ENCODE measurements at places on chromosomes 7 and 10.
A peak's percentile ranks its signal among the peaks of the same experiment; 100 is the strongest.

- no peak for DNase-seq
Measured at GRCh38 chr7:117445206-117445605, 17.9 kb upstream of the ASZ1 start.

GRCh38 chr10:61215246-61215645 is 237.9 kb downstream of the TMEM26 start:
- no peak for DNase-seq

GRCh38 chr10:7245505-7245904 is 165.3 kb downstream of the SFMBT2 start:
- DNase-seq: no peak

- no peak for DNase-seq
Measured at GRCh38 chr7:17229228-17229627, 69.2 kb upstream of the AHR start.

DNA sequence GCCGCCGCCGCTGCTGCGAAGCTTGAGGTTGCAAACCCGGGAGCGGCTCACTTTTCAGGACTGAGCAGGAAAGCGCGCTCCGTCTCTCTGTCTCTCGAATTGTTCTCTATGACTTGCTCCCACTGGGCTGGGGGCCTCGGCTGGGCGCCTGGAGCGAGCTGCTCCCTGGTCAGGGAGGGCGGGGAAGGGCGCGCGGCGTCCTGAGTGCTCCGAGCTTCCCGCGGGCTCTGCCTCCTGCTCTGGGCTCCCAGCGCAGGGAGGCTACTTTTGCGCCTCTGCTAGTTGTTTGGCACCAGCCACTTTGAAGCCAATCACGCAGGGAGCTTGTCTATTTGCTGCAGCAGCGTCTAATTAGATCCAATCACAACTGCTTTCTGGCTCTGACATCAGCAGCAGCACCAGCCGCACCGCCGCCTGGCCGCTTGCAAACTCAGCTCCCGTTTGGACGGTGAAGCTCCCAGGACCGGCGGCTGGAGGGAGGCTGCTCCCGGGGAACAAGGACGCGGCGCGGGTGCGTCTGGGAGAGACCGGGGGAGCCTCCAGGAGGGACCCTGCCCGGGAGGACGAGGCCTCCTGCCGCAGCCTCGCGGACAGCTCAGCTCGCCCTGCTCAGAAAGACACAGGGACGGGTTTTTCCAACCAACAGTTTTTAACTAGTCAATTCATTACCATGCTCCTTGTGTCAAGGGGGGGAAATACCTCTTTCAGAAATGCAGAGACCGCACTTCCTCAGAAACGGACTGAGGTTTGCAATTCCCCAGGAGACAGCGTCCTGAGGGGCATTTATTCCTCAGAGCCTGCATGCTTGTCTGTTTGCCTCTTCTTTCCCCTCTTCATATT is at the start of gene ADARB2:
Gene ADARB2, minus strand, starts transcription at position 304 of the 840 bp plus-strand sequence.
- peak; percentile 21 for DNase-seq

DNA sequence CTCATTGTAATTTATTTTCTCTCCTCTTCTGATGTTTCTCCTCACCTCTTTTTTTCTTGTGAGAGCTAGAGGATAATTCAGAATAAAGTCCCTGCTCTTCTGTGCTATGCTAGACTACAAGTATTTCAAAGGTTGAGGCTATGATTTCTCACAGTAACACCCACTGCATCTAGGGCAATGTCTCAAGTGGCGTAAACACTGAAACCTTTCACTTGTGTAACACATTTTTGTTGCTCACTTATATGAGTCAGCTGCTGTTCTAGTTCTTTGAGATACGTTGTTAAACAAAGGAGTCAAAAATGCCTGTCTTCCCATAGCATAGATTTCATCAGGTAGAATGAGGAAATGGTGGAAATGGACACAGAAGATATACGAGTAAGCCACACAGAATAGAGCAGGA is 305.1 kb upstream of the PITRM1 start:
- DNase-seq: no peak

- no peak for DNase-seq
Measured at GRCh38 chr7:129615018-129615417, 3.5 kb downstream of the NRF1 start.

- DNase-seq: no peak
Measured at GRCh38 chr7:34902182-34902581, 135.1 kb downstream of the DPY19L1 start.

- no peak for DNase-seq
Measured at GRCh38 chr7:37119296-37119860, 329.3 kb downstream of the ELMO1 start.

- DNase-seq: no peak
Measured at GRCh38 chr10:13351340-13351915, 3.3 kb upstream of the SEPHS1 start.

DNA sequence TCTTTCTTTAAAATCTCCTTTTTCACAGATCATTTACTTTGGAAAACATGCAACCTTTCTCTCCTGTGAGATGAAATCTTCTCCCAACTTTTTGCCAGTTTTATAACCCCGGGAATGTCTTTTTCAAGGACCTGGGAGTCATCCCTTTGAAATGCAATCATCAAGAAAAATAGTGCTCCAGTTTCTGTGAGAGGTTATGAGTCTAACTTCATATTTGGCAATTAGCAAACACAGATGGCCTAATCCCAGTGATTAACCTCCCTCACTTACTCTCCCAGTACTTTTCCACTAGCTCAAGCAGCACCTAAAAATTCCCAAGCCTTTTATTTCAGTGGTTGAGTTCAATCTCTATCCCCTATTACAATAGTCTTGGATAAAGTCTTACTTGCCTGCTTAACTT is 185.8 kb upstream of the TMEM106B start:
- DNase-seq: no peak

DNA sequence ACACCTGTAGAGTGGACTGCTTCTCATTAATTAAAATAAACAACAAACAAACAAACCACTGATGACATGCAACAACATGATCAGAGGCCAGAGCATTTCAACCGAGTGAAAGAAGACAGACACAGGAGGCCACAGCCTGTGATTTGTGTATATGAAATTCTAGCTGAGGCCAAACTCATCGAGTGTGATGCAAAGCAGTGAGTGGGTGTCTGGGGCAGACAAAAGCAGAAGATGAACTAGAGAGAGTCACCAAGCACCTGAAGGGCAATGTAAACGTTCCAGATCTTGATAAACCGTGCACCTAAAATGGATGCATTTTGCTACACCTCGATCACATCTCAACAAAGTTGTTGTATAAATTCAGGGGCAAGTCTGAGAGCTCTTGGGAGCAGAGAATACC is 108.4 kb downstream of the KLF6 start:
- no peak for DNase-seq

- DNase-seq: peak; percentile 74
Measured at GRCh38 chr7:29297194-29297890, 102.8 kb downstream of the CHN2 start.

DNA sequence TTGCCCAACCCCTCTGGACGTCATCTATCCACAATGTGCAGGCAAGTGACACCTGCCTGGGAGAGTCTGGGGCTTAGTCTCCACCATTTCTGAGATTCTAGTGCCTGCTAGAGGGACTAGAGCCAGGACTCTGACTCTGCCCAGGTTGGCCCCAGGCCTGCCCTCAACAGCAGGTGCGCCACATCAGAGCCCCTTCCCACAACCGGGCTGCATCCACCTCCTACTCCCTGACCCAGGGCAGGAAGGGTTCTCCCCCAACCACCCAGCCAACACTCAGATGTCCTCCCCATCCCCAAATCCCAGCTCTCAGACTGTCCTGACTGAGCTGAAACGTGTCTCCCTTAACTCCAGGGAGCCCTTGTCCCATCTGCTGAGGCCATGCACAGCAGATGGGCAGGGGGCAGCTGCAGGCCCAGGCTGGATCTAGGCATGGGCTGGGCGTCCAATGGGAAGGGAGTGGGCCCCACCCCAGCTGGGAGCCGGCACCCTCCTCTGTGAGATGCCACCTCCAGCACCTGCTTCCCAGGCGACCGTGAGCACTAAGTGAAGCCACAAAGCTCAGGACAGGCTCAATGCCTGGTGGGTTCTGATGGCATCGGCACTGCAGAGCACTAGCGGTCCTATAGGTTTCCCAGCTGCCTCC is 49.2 kb downstream of the RASGEF1A start:
- DNase-seq: no peak

- DNase-seq: no peak
Measured at GRCh38 chr7:114102131-114102530, 183.3 kb upstream of the PPP1R3A start.

DNA sequence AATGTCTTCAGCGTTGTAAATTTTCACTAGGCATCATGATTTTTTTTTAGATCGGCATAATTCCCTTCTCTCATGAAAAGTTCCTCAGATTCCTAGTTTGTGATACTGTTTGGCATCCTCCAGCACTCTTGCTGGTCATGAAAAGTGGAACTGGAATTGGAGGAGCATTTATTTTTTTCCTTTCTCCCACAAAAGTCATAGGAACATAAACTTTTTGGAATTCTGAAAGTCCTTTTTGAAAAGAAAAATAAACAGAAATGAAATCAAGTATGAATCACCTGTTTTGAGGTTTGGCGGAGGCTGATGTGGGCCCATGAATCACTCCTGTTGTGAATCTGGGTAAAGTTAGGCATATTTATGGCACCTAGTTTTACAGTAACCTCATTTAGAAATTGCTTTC is 17.7 kb downstream of the CACNB2 start:
- DNase-seq: no peak

DNA sequence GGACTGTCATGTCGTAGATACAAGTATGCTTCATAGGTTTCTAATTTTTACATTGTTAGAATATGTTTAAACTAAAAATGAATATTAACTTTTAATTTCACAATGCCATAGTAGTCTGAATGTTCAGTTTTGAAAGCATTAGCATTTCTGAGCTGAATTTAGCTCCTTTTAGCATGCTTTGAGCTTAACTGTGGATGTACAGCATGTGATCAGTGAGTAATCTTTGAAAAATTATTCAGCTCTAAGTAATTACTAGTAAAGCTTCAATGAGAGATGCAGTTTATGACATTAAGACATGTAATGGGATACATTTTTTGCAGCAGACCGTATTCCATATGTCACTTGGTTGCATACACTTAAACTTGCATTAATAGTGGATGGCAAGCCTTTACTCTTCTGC is 114.1 kb upstream of the WNT16 start:
- DNase-seq: no peak

- DNase-seq: no peak
Measured at GRCh38 chr10:44198096-44198779, 186.7 kb downstream of the CXCL12 start.

DNA sequence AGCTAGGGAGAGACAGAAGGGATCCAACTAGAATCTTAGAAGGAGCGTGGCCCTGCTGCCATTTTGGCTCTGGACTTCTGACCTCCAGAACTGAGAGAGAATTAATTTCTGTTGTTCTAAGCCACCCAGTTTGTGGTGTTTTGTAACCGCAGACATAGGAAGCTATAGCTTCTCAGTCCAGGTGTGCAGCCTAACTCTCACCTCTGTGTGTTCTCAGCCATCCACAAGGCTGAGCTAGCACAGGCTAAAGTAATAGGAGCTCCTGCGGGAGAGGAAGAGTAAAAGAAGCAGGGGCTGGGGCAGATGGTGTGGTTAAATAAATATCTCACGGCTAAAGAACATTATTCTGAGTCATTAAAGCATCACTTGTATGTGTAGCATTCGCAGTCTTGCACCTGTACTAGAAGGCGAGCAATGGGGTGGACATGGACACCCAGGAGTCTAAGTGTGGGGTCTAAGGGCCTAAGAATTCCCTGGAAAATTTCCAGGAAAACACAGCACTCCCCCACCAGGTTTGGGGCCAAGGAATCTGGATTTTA is 94.1 kb downstream of the AOAH start:
- no peak for DNase-seq

DNA sequence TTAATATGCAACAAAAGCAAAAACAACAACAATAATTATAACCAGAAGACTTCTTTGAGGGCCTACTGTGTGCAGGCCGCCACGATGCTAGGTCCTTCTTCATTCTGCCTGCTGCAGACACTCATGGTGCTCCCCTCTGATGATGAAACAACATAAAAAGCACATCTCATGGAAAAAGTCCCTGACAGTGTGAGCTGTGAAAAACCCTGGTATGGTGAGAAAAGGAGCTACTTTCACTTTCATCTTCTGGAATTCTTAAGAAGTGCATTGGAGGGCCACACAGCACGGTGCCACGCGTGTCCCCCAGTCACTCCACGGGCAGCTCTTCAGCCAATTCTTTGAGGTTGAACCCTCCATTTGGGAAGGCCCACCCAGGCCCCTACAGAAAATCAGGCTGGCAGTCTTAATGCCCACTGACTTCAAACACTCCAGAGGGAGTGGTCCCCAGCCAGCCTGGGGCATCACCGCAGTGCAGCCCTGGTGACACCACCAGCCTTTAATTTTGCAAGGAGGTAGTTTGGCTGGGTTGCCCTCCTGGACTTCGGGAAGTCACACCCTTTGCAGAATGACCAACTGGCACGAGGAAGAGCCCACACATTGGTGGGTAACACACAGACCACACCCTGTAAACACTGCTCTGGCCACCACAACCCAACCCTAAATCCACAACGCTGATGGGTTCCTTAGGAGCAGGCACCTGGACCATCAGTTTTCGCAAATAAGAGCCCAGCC is 7.7 kb downstream of the KCNMA1 start:
- DNase-seq: no peak

- DNase-seq: no peak
Measured at GRCh38 chr7:123789206-123789784, 40.5 kb upstream of the WASL start.

- DNase-seq: no peak
Measured at GRCh38 chr10:70828923-70829322, 13.2 kb downstream of the SGPL1 start.

GRCh38 chr7:129780257-129780973 is 168.9 kb downstream of the NRF1 start:
- DNase-seq: peak; percentile 86

DNA sequence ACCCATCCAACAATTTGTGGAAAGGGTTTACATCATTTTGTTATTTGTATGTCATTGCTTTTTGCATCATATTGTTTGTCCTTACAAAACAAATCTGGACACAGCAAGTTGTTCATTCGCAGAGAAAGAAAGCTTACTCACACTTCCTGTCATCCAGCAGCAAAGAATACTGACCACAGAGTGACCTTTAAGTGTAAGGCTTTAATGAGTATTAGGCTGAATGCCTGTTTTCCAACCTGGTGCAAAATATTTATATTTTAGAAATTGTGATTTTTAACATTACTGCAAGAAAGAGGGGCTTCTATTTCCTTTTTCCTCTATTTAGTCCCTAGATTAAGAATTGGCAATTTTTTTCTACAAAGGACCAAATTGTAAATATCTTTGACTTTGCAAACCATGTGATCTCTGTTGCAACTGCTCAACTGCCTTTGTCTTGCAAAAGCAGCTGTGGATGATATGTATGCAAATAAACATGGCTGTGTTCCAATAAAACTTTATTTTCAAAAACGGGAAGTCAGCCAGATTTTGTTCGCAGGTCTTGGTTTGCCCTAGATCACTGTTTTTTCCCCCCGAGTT is 27.8 kb upstream of the ITGB1 start:
- no peak for DNase-seq

GRCh38 chr7:49579408-49579807 is 194.0 kb upstream of the VWC2 start:
- no peak for DNase-seq

GRCh38 chr7:91182819-91183764 is 81.1 kb upstream of the FZD1 start:
- no peak for DNase-seq

Measured in NCI-H1930 (cell line).